ENCODE measurements at places on chromosomes 13 and 19.
A peak's percentile ranks its signal among the peaks of the same experiment; 100 is the strongest.

- peak; percentile 13 for DNase-seq
Measured at GRCh38 chr13:35720690-35721554, 244.4 kb upstream of the MAB21L1 start.

DNA sequence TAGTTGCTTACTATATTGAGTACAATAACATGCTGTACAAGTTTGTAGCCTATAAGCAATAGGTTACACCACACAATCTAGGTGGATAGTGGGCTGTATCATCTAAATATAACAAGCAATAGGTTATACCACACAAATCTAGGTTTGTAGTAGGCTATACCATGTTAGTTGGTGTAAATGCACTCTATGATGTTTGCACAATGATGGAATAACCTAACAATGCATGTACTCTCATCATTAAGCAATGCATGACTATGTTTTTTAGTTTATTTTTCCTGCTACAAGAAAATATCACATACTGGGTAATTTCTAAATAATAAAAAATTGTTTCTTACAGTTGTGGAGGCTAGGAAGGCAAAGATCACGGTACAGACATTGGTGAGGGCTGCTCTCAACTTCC lies 262.5 kb downstream of the SLITRK6 start:
- DNase-seq: no peak

- no peak for DNase-seq
Measured at GRCh38 chr19:57118848-57119247, 937 bp upstream of the USP29 start.

GRCh38 chr19:6712692-6713670 lies 7.5 kb downstream of the C3 start:
- no peak for DNase-seq

- no peak for DNase-seq
Measured at GRCh38 chr19:33960566-33960965, 163.9 kb downstream of the KCTD15 start.

GRCh38 chr13:63501702-63502101 lies 2086.1 kb upstream of the PCDH20 start:
- no peak for DNase-seq

DNA sequence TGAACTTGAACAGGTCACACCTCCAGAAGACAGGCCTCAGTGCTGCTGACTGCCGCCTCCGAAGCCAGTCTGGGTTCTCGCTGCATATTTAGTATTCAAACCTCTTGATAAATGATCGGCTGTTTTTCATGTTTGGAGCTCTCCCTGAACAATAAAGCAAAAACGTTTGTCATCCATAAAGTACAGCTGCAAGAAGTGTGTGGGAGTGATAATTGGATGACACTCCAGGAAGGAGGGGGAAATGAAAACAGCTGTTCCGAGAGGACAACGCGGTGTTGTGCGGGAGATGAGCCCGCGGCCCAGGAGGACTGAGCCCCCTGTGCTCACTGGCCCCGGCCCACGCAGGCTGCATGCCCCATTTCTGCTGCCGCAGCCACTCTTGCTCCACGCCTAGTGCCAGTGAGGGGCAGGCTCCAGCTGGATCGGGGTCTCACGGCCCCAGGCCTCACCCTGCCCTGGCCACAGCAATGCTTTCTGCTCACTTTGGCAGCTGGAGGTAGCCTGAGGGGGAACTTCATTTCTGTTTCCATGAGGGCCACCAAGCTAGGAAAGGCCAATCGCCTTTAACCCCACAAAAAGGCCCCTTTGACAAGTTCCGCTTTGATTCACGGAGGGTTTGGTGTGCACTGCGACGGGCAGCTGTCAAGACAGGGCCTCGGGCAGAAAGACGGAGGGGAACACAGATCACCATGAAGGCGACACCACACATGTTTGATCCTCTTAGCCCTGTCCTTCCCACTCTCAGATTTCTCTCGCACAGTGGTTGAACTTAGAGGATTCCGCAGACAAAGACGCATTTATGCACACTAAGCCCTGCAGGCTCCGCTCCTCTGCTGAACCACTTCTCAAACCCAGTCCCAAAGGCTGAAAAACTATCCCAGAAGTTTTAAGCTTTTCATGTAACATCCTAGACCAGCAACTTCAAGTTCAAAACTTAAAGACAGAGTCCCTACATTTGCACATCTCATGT lies 537.6 kb downstream of the EFNB2 start:
- DNase-seq: no peak

GRCh38 chr13:83024955-83025594 lies 857.2 kb downstream of the SLITRK1 start:
- no peak for DNase-seq

DNA sequence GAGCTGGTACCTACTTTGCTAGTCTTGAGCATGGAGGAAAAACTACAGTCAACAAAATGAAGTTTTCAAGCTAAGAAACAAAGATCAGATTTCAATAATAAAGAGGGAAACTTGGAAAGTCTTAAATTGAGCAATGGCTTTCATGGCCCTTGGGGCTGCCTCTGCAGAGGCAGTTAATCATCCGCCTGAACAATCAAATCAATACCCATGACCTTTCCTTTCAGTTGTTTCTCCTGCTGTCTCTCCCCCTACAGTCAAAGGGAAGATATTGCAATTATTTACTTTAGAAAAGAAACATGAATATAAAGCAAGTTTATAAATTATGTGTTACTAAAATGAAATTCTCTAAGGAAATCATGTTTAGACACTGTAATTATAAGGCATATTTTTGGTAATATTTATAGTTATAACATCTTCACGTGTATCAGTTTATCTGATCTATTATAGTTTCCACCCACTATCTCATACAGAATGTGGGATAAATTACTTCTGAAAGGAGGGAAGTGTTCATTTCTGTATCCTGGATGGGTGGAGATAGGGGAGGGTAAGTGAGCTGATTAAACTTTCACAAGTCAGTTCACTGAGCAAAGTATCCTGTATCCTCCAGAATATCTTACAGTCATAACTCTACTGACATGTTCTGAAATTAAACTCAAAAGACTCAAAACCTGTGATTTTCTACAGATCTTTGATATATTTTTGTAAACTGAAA lies 72.4 kb upstream of the TSC22D1 start:
- no peak for DNase-seq

GRCh38 chr13:36310417-36311108 lies 12.9 kb upstream of the CCDC169 start:
- no peak for DNase-seq

GRCh38 chr13:110133425-110134235 lies 173.3 kb downstream of the COL4A1 start:
- DNase-seq: no peak

- no peak for DNase-seq
Measured at GRCh38 chr13:104111031-104111430, 1044.8 kb upstream of the SLC10A2 start.

GRCh38 chr13:40207001-40207478 lies 459.4 kb downstream of the FOXO1 start:
- DNase-seq: no peak

DNA sequence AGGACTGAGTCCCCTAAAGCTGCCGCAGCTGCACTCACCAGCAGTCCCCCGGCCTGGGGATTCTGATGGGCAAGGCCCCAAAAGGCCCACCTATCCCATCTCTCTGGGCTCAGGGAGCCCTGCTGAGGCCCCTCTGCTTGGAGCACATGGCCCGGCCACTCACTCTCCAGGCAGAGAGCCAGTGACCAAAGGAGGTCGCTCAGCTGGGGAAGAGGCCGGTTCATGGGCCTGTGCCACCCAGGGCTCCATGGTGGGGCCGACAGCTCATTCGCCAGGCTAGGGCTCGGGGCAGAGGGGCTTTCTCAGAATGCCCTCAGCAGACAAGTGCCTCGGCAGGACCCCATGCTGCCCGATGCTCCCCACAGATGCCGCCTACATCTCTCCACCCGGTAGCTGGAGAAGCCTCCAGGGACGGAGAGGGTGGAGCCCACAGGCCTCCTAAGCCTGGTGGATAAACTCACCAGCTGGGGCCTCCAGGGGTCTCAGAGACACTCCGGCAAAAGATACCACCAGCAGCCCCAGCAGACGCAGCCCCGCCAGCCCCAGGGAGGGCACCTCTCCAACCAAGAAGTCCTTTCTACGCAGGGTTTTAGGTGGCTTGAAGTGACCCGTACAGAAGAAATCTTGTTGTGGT lies 54.4 kb downstream of the MLLT1 start:
- no peak for DNase-seq
